ENCODE measurements at places on chromosomes 7 and 10.
A peak's percentile ranks its signal among the peaks of the same experiment; 100 is the strongest.

GRCh38 chr10:79285315-79286197 is 61.7 kb upstream of the PPIF start:
- DNase-seq = no peak

GRCh38 chr10:101690461-101690860 is 4.5 kb downstream of the FBXW4 start:
- DNase-seq = no peak

DNA sequence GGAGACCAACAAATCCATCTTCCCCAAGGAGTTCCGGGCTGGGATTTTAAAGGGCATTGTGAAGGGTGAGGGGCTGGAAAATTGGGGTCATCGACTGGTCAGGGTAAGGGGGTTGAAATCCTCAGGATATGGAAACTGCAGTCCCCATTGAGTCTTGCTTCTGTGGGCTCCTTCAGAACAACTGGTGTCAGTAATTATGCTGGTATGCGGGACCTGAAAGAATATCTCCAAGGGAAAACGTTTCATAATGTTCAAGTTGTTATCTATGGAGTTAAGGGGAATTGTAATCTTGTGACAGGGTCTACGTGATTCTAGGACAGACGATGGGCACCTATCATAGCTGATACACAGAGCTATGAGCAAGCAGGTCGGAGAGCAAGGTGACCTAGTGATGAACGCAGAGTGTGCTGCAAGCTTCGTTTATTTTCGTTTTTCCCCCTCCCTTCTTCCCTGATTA is 494 bp upstream of the RHBDD2 start:
- DNase-seq = no peak

DNA sequence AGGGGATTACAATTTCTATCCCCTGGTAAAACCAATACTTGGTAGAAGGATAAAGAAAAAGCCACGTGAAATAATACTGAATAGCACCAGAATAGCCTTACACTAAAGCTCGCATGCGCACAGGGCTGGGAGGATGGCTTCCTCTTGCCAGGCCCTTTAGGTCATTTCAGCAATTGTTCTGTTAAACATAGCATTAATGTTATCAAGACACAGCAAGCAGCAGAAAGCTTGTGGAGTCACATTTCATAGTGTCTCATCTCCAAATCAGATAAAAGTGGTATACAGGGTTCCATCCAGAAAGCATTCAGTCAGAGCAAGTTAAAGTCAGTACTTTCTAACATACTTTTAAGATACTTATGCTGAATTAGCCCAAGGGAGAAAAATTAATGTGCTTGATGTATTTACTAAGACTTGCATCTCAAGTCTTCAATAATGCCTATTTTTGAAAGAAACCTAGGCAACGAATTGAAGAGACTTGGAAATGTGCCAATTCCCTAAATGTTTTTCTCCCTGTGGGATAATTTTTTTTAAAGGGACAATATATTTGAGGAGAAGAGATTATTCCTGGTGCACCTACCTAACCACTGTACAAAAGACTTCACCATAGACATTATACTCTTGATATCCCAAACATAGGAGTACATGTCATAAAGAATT is 14.3 kb upstream of the NPM3 start:
- no peak for DNase-seq

GRCh38 chr10:62430881-62431280 is 56.7 kb downstream of the ZNF365 start:
- DNase-seq = no peak

GRCh38 chr7:114720725-114721124 is 201.2 kb upstream of the MDFIC start:
- DNase-seq = no peak

- DNase-seq = peak; percentile 71
These were observed 11.9 kb upstream of the OPALIN start for GRCh38 chr10:96370584-96371157.

- no peak for DNase-seq
These were observed 12.8 kb upstream of the MMP21 start for GRCh38 chr10:125788156-125789034.

- DNase-seq = no peak
These were observed 15.1 kb downstream of the BCAP29 start for GRCh38 chr7:107594961-107595737.

- DNase-seq = no peak
These were observed 21.7 kb downstream of the RSU1 start for GRCh38 chr10:16795410-16796073.

DNA sequence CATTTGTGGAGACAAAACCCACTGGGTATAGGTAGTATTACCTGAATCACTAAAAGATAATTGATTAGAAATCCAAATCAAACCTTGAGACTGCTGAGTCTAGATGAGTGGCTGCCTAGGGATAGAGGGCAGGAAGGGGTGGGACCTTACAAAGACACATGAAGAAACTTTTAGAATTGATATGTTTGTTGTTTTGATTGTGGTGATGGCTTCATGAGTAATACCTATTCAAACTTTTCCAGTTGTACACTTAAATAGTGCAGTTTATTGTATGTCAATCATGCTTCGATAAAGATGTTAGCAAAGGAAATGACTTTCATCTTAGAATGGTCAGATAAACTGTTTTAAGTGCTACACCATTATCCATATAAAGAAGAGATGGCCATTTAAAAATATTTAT is 188.7 kb upstream of the KAT6B start:
- DNase-seq = no peak

DNA sequence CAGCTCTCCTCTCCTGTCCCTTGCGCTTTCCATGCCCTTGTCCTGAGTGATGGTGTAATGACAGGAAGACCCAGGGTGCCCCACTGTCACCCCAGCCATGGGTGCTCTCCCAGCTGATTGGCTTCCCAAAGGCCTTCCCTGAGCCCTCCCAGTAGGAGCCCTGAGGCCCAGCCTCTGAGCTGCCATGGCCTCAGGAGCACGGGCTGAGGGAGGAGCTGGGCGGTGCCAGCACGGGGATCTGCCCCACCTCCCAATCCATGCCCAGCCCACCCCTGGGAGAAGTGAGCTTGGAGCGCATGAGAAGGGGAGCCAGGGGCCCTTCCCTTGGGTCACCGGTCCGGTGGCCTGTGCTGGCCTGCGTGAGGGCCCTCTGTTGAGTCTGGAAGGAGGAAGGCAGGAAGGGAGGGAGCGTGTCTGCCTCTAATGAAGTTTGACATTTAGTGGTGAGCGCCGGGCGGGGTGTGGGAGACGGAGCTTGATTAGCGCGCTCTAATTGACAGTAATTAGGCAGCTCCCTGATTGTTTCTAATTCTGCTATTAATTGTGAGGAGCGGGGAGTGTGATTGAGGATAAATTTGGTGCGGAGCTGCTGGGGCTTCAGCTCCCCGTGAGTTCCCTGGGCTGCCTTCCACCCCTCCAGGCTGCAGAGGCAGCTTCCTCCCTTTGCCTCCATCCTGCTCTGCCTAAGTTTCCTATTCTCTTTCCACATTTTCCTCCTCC is 28.3 kb downstream of the GBX1 start:
- no peak for DNase-seq

GRCh38 chr10:34719746-34720145 is 95.3 kb downstream of the PARD3 start:
- DNase-seq = no peak

- DNase-seq = no peak
These were observed 4.8 kb upstream of the VIPR2 start for GRCh38 chr7:159149488-159149887.

DNA sequence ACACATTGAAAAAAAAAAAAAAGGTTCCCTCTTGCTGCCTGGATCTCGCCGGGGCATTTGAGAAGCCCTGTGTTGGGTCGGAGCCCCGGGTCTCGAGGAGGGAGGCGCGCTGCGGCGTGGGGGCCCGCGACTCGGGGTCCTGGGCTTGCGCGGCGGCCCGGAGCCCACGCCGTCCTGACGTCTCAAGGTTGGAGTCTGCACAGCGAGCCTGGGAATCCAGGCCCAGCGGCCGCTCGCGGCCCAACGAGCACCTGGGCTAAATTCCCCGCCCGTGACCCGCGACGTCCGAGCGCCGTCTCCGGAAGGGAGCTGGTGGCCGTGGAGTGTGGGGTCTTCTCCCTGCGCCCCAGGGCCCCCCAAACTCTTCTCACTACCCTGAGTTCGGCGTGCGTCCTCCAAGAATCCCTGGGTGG is 1.4 kb upstream of the CTBP2 start:
- no peak for DNase-seq

DNA sequence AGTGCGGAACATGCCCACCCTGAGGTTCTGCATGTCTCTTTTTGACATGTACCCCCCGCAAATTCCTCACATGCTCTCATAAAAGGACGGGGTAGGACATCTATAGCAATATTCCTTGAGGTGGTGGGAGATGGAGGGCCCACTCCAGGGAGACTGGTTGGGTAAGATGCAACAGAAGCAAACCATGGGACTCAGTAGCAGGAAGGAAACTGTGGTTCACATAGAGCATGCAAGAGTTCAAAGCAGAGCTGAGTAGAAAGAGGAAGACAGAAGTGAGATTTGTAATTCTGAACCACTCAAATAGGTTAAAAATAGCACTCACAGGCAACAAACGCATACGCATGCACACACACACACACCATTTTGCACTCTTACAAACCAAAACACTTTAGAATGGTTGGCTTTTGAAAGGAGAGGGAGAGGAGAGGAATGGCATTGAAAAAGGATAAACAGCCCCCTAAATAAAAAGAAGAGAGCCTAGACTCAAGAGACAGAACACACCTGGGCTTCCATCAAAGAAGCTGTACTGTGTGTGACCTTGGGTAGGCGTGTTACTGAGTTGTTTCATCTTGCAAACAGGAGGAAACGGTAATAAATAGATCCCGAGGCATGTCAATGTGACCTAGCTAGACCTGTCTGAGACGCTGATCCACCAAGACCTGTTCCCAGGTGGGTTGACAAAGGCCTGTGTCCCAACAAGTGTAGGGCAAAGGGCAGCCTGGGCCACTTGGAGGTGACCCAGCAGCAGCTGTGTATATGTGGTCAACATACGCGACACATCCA is 77.6 kb upstream of the LRRC4 start:
- DNase-seq = peak; percentile 80

GRCh38 chr7:18508443-18509427 is 13.2 kb downstream of the HDAC9 start:
- peak; percentile 30 for DNase-seq

- DNase-seq = no peak
These were observed 186.4 kb downstream of the POLR1F start for GRCh38 chr7:19522486-19522885.

DNA sequence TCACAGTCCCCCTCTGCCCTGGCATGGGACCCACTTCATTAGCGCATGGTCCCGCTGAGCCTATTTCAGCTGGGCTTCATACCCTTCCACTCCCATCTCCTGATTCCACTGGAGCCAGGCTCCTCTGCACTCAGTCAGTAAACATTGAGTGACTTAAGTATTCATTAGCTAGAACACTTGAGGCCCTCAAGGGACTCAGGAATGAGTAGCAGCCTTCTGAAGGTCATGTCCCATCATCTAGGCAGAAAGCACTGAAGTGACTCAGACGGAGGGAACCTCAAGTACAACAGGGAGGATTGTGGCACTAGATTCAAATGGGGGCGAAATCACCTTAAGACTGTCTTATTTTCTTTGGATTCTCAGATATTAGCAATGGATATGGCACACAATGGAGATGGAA is 186.6 kb upstream of the INHBA start:
- no peak for DNase-seq

GRCh38 chr7:65953001-65953720 is 28.9 kb downstream of the GUSB start:
- DNase-seq = peak; percentile 91

DNA sequence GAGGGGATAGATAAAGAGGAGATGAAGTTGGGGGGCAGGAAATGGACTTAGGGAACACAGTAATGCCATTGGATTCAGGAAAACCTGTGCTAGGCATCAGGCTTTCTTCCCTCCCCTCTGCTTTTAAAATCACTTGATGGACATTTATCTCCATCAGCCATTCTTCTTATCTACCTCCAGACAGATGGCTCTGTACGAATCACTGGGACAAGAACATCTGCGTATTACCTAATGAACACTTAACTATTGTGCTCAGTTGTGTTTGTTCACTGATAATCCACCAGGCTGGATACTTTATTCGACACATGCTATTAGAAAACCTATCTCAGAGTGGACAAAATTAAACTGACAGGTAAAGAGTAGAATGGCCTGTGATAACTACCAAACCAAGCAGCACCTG is 40.0 kb downstream of the TNKS2 start:
- DNase-seq = peak; percentile 35

DNA sequence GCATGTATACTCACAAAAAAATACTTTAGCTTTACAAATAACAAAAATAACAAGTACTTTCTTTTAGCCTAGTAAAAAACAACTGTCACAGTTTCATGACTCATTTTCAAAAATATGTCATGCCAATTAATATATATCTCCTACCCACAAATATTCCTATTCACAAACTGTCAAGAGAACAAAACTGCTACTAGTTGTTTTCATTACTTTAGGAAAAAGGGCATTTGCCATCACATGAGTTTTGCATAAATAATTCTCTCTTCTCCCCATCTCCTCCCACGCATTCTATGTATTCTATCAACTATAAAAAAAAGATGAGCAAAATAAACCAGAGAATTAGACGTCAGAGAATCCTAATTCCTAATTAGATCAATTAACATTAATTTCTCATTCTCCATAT is 87.6 kb downstream of the PIP4K2A start:
- DNase-seq = no peak

GRCh38 chr7:81415181-81415580 is 354.7 kb downstream of the HGF start:
- DNase-seq = no peak

DNA sequence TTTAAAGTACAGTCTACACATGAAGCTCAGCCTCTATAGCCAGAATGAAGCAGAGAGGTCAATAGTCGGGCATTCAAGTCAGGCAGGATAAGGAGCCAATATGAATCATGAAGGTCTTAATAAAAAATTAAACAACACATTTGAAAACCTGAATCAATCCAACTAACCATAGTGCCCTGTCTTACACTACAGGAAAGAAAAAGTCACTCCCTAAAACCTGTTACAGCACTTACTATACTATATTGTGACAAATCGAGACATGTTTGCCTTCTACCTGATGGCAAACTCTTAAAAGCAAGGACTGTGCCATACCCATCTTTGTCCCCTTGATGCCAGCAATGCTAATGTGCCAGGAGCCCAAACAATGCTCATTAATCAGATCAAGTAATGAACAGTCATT is 117.6 kb downstream of the HTR7 start:
- no peak for DNase-seq

GRCh38 chr10:2817940-2818636 is 249.3 kb upstream of the PFKP start:
- DNase-seq = no peak

GRCh38 chr10:30170814-30171213 is 111.4 kb upstream of the JCAD start:
- peak; percentile 81 for DNase-seq

- no peak for DNase-seq
These were observed 80.2 kb upstream of the PRR15 start for GRCh38 chr7:29483219-29484104.

DNA sequence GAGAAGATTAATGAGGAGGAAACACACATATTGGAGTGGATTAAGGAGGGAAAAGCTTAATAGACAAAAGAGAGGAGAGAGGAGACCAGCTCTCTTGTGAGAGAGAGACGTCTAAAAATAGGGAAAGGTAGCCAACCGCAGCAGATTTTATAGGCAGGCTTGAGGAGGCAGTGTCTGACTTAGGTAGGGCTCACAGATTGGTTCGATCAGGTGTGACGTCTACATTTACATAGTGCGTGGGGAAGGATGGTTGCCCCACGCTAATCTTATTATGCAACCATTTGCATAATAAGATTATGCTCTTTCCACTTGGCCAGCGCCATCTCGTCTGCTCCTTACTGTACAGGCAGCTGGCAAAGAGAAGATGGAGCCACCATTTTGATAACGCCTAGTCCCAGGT is 122.0 kb downstream of the MARCHF5 start:
- no peak for DNase-seq
